ENCODE measurements at places on chromosomes 6 and 20.

GRCh38 chr6:5249451-5250122, 11.2 kb downstream of the LYRM4 start:
- DNase-seq, result peak; percentile 9

DNA sequence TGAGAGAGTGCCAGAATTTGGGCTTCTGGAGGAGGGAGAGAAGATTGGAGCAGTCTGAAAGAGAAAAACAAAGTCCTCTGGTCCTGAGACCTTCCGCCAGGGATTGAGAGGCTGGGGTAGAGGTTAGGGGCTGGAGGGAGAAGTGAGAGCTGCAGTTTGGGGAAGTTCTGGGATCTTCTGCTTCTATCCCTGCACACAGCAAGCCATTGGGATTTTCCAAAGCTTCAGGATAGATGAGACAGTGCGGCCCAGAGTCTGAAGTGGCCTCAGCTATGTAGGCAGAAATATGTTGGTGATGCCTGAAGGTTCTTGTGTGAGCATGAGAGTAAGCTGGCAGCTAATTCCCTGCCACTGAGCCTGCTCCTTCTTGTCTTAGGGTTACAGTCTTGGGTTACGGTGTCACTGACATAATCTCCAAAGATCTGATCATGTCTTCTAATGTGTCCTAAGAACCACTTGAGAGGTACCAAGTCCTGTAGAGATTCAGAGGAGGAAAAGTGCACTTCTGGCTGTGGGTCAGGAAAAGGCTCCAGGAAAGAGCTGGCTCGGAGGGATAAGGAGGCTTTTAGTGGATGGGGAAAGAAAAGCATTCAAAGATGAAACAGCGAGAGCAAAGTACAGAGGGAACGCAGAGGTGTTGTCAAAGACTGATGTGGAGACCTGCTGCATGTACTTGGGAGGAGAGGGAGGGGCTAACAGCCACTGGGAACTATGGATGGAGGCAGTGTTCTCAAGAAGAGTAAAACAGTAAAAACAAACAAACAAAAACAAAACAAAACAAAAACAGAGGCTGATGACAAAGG, 131.1 kb upstream of the MYLIP start:
- DNase-seq, result no peak

GRCh38 chr6:87220997-87221396, 65.6 kb downstream of the ZNF292 start:
- no peak for DNase-seq

- peak; percentile 94 for DNase-seq
These were observed 8.7 kb downstream of the CST3 start for GRCh38 chr20:23629017-23629541.

DNA sequence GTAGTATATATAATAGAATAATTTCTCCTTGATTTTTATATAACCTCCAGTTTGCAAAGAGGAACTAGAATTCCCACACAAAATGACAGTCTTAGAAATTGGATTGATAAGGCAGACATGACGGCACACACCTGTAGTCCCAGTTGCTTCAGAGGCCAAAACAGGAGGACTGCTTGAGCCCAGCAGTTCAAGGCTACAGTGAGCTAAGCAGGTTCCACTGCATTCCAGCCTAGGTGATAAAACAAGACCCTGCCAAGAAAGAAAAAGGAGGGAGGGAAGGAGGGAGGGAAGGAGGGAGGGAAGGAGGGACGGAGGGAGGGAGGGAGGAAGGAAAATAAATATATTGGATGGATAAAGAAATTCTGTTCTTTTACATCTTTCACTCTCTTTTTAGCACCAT, 77.6 kb upstream of the SASH1 start:
- no peak for DNase-seq

DNA sequence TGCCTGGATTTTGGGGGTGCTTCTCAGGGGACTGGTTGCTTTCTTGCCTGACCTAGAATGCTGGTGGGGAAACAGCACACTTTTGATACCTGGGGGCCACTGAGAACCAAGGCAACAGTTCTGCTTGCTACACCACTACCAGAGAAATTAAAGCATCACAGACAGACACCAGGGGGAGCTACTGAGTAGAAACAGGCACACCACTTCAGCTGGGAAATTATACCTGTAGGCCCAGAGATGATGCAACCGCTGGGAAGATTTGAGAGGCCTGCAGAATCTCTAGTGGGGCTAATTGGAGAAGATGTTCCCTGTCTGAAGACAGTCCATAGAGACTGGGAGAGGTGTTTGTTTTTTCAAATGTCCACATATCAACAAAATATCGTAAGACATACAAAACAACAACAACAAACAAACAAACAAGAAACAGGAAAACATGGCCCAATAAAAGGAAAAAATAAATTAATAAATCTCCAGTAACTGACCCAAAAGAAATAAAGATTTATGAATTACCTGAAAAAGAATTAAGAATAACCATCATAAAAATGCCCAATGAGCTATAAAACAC, 129.4 kb upstream of the RIN2 start:
- DNase-seq, result peak; percentile 48

DNA sequence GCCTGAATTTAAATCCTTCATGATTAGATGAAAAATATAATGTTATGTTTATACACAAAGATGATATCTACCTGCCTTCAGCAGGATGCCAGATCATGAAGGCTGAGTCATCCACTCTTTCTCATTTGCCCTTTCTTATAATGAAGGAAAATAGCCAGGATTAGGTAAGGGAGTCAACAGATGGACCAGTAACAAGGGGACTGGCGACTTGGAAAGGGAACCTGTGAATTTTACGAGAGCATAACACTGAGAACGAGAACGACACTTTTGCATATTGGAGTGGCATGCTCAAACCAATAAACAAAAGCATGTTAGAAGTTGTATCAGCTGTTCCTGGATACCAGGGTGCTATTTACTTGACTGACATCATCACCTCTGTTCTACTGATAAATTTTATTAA, 154.0 kb downstream of the LAMP5 start:
- no peak for DNase-seq

DNA sequence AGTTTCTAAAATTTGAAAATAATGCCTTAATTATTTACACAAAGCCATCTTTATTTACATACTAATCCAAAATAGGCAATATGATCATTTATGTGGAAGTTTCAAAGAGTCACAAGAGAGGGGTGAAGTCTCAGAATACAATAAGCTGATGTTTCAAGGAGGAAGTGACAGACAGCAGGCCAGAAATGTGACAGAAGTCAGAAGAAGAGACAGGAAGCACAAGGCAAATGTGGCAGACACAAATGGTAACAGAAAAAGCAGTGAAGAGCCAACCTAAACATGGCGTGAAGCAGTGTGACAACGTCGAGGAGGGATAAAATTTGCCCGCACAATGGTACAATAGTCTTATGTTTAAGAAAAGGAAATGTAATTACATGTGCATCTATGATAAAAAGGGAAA, 59.8 kb downstream of the SHPRH start:
- no peak for DNase-seq

- peak; percentile 43 for DNase-seq
These were observed 6.0 kb upstream of the FASTKD5 start for GRCh38 chr20:3165473-3166337.

GRCh38 chr6:87808005-87808757, 106.1 kb upstream of the AKIRIN2 start:
- no peak for DNase-seq

GRCh38 chr6:169024047-169024660, 229.5 kb downstream of the THBS2 start:
- no peak for DNase-seq

Data from myocyte (in vitro differentiated cells).